ENCODE measurements at places on chromosomes 12 and 14.
A peak's percentile ranks its signal among the peaks of the same experiment; 100 is the strongest.

DNA sequence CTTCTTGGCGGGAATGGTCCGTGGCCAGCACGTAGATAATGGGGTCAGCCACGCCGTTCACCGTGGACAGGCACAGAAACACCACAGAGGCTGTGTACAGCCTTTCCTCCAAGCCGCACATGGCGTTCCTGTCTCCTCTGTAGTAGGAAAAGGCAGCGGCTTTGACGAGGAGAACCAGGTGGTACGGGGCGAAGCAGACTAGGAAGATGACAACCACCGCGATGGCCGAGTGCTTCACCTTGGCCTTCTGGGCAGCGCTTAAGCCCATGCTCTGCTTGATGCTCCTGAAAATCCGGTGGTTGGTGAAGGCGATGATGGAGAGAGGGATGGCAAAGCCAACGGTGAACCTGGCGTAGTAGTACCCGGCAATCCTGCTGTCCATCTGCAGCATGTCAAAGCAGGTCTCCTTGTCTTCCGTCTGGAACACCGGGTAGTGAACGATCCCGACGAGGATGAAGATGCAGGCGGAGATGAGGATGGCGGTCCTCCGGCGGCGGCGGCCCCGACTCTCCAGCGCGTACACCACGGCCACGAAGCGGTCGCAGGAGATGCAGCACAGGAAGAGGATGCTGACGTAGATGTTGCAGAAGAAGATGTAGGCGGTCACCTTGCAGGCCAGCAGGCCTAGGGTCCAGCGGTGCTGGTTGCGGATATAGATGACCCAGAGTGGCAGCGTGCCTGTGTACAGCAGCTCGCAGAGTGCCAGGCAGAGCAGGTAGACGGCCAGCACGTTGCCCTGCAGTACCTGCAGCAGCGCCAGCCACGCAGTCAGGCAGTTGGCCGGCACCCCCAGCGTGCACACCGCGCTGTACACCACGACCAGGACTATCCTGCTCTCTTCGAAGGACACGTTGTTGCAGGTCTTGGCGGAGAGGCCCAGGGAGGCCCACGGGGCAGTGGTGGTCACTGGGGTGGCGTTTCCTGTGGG lies 13.8 kb downstream of the GPR132 start:
- no peak for DNase-seq

DNA sequence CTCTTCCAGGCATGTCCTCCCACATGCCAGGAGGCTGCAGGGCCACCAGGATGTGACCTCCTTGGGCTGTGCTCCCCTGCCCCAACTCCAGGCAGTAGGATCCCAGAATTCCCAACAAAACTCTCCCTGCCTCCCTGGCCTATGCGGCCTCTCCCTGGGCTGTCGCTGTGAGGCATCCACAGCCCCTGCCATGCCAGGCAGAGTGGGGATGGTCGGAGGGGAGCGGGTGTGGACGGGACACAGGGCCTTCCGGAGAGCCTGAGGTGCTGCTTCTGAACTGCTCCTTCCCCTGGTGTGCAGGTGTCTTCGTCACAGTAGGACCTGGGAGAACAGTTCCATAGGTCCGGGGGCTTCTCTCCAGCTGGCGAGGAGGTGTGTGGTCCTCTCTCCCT lies 18.3 kb downstream of the GPR132 start:
- no peak for DNase-seq

DNA sequence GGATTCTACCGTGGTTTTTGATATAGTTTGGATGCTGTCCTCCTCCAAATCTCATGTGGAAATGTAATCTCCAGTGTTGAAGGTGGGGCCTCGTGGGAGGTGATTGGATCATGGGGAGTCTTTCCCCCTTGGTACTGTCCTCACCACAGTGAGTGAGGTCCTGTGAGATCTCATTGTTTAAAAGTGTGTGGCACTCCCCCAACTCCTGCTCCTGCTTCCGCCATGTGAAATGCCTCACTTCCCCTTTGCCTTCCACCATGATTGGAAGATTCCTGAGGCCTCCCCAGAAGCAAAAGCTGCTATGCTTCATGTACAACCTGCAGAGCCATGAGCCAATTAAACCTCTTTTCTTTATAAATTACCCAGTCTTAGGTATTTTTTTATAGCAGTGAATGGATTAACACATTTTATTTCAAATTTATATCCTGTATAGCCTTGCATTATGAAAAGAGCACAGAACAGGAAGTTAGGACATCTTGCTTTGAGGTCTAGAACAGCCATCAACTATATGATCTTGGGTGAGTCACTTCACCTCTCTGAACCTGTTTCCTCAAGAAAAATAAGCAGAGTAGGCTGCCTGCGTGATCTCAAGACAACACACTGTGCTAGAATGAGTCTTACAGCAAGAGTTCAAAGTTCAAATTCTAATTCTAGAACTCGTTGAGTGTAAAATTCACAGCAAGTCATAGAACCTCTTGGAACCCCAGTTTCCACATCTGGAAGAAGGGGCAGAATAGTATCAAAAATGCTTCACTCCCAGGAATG lies 160.9 kb upstream of the EEA1 start:
- DNase-seq: no peak

GRCh38 chr12:110983811-110984210 lies 63.4 kb upstream of the MYL2 start:
- no peak for DNase-seq

DNA sequence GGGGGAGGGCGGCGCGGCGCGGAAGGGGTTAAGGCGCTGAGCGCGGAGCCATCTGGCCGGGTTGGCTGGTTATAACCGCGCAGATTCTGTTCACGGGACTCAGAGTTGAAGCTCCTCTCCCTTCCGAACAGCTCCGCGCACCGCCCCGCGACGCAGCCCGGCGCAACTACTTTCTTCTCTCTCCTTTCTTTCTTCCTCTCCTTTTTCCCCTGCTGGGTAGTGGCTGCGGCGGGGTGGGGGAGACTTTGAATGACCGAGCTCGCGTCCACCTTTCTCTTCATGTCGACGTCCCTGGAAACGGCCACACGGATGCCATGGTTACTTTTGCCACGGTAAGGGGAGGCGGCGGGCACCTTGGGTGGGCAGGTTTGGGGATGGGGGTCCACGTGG lies at the start of gene NTF3:
Gene NTF3 (plus strand): TSS at position 98 of the 390 bp plus-strand sequence. CDS start 217 bp downstream, at position 315.
- no peak for DNase-seq

GRCh38 chr14:74836251-74836960 lies 39.5 kb downstream of the PROX2 start:
- DNase-seq: no peak

- DNase-seq: no peak
Measured at GRCh38 chr12:105047308-105047707, 37.0 kb downstream of the ALDH1L2 start.

DNA sequence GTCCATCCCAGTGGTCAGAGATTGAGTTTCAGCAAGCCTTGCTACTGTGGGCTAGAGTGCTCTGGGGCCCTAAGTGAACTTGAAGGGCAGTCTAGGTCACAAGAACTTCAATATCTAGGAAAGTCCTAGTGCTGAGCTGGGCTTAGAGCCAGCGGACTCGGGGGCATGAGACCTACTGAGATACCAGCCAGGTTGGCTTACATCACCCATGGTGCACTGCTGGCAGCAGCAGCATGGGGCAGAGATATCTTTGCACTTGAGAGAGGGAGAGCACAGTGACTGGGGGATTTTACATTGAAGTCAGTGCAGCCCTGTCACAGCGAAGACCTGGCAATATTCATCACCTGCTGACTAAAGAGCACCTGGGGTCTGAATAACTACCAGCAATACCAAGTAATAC lies 158.3 kb upstream of the PRKD1 start:
- DNase-seq: no peak

- DNase-seq: no peak
Measured at GRCh38 chr14:99944241-99944651, 121.0 kb upstream of the EVL start.

GRCh38 chr14:58401587-58401986 lies 5.9 kb downstream of the TOMM20L start:
- no peak for DNase-seq

DNA sequence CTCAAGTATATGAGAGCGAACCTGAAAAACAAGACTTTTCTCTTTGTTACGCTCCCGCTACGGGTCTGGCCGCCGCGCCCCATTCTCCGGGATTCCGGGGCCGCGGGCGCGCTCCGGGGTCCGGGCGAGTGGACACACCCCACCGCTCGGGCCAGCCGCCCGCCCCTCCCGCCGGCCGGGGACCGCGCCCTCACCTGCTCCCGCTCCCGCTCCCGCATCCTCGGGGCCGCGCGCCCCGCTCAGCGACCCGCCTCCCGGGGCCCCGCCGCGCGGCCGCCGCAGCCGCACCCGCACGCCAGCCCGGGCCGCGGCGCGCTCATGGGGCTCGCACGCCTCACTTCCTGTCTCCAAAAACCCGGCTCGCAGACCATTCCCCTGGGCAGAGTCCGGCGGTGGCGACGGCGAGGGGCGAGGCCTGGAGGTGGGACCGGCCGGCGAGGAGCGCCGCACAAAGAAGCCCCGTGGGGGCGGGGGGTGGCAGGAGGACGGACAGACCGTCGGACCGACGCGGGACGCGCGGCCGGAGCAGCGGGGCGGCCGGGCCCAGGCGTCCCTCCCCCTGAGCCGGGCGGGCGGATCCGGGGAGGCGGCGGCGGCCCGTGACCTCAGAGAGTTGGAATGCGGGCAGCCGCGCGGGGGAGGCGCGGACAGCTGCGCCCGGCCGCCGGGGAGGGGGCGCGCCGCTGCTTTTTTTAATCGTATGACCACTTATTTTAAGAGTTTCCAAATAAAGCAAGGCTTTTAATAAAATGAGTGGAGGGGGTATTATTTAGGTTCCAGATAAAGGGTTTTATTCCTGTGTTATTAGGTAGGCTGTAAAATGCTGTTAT lies at the start of gene PTPN21:
Gene PTPN21 (minus strand): TSS at position 551 of the 830 bp plus-strand sequence. CDS start 4,590 bp downstream, outside the sequence.
- no peak for DNase-seq

DNA sequence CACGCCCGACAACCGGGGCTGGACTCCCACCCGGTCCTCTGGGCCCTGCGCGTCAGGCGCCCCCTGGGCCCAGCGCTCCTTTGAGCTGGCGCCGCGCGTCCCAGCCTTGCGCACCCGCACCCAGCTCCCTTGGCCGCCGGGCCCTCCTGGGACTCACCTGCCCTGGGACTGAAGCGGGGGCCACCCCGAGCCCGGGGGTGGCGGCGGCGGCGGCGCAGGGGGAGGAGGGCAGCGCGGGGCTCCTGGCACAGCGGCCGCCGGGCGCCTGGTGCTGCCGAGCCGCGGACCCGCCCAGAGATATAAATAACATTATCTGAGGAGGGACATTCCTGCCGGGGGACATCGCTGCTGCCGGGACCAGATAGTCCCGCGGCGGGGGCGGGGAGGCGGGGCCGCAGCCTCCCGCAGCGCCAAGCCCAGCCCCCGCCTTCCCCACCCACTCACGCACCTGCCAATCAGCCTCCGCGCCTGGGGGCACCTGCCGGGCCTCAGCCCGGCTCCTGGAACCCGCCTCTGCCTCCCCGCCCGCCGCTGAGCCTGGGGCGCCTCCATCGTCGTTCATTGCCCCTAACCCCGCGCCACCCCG lies at the start of gene SPTB:
Gene SPTB (minus strand): TSS at position 273 of the 586 bp plus-strand sequence. CDS start 56,813 bp downstream, outside the sequence.
- DNase-seq: peak; percentile 78

DNA sequence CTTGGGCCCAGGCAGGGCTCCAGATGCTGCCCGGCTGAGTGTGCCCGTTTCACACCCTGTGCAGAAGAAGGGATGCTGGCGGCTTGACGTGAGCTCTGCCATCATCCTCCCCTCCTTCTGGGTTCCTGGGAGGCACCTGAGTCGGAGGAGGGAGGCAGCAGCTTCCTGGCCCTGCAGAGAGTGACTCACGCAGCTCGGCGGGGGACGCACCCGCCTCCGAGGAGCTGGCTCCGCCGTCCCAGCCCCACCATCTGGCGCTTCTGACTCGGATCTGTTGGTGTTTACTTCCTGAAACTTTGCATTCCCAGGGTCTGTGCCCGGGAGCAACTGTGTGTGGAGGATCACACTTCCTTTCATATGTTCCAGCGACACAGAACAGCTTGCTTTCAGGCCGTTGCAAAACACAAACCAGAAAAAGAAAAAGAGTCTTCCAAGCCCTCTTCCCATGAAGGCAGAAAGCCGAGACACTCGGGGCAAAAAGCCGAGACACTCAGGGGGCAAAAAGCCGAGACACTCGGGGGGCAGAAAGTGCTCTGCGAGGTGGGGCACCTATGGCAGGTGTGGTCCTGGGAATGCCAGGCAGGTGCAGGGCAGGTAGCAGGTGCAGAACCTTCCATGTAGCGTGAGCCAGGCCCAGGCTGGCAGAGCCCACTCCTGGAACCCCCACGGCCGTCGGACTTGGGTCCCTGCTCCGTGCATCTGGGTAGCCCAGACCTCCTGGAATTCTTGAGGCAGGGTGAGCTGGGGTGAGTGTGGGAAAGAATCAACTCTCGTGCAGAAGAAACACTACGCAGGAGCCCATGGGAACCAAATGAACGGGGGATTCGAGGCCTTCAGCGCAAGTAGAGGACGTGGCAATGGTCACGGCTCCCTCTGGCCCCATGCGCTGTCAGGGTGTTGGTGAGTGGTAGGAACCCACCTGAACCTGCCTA lies 27.6 kb upstream of the GALNT9 start:
- DNase-seq: peak; percentile 13

GRCh38 chr14:68440820-68441219 lies 352.0 kb downstream of the ZFP36L1 start:
- DNase-seq: no peak

GRCh38 chr12:120685522-120685921 lies 1.4 kb upstream of the MLEC start:
- no peak for DNase-seq

DNA sequence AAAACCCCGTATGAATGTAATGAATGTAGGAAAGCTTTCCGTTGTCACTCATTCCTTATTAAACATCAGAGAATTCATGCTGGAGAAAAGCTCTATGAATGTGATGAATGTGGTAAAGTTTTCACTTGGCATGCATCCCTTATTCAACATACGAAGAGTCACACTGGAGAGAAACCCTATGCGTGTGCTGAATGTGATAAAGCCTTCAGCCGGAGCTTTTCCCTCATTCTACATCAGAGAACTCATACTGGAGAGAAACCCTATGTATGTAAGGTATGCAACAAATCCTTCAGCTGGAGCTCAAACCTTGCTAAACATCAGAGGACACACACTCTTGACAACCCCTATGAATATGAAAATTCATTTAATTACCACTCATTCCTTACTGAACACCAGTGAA lies 23.8 kb downstream of the ZNF891 start:
- no peak for DNase-seq

GRCh38 chr12:5295151-5295550 lies 136.8 kb upstream of the NTF3 start:
- DNase-seq: no peak

- no peak for DNase-seq
Measured at GRCh38 chr14:53924753-53925152, 31.9 kb downstream of the BMP4 start.

- peak; percentile 9 for DNase-seq
Measured at GRCh38 chr14:104602933-104603325, 1.6 kb downstream of the TMEM179 start.

- DNase-seq: no peak
Measured at GRCh38 chr14:72444701-72445100, 449.2 kb downstream of the DPF3 start.

GRCh38 chr14:75441728-75442127 lies 13.9 kb downstream of the JDP2 start:
- DNase-seq: no peak

DNA sequence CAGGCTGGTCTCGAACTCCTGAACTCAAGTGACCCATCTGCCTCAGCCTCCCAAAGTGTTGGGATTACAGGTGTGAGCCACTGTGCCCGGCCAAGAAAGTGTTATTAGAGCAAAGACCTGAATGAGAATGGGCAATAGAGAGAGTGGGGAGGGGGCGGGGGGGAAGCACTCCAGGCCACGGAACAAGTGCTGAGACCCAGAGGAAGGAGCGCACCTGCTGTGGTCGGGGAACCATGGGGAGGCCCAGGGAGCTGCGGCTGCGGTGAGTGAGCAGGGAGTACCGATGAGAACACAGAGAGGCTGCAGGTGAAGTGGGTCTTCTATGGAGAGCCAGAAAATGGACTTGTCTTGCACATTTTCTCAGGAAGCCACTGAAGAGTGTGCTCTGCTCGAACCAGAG lies 10.8 kb downstream of the SMIM41 start:
- no peak for DNase-seq

- no peak for DNase-seq
Measured at GRCh38 chr14:73752297-73752992, 38.3 kb upstream of the PNMA1 start.
